ENCODE measurements at places on chromosomes 11 and 22. TPM values are rescaled to one million over a fixed set of nuclear protein-coding genes. Genes with fewer than 3 reads are reported as not detected.

- no peak for DNase-seq
These were observed 1.6 kb downstream of the CASP1 start for GRCh38 chr11:105033343-105033742.

DNA sequence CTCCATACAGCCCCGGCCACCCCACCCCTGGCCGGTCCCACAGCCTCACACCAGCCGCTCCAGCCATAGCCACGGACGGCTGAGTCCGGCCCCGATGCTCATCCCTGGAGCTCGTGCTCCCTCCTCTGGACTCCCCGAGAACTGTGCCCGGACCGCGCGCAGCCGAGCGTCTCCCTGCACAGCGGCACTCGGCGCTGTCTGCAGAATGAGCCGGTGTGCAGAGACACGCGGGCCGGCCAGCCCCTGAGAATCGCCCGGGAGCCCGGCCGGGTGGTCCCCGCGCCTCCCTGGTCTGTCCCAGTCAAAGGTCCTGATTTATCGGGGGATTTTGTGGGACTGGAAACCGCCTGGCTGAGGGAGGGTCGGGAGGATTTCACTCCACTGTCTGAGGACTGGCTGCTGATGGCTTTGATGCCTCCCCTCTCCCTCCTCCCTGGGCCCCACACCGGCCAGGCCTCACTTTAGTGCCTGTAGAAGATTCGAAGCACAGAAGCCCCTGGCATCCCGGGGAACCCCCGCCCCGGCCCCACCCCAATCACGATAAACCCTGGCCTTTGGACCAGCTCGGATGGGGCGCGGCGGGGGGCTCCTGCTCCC, 102.7 kb downstream of the BRD1 start:
- DNase-seq = no peak

The NXPE2 gene
- not detected for total RNA-seq

The MIOX gene
- total RNA-seq = 0.23 TPM

The SOX10 gene
- total RNA-seq = not detected

The GAB4 gene
- not detected for total RNA-seq

Measured in Panc1 (cell line).